ENCODE measurements at places on chromosomes 11 and 22. TPM values are rescaled to one million over a fixed set of nuclear protein-coding genes. Genes with fewer than 3 reads are reported as not detected.

The SLC5A4 gene
- polyA plus RNA-seq: 1.6 TPM

The CHORDC1 gene
- polyA plus RNA-seq: 38.4 TPM

DNA sequence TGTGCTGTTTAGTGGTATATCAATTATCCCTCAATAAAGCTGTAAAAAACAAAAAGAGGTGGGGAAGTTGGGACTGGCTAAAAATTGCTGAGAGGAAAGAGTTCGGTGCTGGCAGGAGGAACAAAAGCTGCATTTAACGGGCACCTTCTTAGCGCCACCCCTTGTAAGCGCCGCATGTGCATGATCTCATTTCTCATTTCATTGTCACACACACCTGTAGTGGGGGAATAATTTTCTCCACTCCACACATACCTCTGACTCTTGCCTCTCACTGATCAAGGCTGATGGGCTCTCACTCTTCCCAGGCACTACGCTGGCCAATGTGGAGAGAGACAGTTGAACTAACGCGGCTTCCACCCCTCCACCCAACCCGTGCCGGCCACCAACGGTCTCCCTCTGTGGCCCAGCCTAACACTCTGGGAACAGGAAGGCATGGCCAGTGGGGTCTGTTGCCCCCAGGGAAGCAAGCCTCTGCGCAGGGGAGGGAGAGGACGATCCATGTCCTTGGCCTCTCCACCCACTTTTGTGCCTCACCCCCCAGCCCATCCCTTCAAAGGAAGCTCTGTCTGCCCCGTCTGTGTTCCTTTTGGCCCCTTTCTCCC lies 186.7 kb upstream of the SYT13 start:
- DNase-seq: no peak

DNA sequence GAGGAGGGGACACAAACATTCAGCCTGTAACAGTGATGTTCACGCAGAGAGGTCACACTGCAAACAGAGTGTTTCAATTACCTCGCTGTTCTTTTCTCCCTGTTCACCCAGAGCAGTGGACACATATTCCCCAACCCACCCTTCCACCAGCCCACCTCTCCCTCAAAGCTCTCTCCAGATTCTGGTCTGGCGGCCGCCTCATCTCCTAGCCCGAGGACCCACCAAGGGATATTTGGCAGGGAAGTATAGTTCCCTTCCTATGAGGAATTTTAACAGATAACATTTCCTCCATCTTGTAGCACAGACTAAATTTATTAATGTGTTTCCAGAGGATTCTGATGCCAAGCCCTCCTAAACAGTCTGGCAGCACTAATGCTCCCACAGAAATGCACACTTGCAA lies 111.0 kb upstream of the LMO1 start:
- DNase-seq: no peak

DNA sequence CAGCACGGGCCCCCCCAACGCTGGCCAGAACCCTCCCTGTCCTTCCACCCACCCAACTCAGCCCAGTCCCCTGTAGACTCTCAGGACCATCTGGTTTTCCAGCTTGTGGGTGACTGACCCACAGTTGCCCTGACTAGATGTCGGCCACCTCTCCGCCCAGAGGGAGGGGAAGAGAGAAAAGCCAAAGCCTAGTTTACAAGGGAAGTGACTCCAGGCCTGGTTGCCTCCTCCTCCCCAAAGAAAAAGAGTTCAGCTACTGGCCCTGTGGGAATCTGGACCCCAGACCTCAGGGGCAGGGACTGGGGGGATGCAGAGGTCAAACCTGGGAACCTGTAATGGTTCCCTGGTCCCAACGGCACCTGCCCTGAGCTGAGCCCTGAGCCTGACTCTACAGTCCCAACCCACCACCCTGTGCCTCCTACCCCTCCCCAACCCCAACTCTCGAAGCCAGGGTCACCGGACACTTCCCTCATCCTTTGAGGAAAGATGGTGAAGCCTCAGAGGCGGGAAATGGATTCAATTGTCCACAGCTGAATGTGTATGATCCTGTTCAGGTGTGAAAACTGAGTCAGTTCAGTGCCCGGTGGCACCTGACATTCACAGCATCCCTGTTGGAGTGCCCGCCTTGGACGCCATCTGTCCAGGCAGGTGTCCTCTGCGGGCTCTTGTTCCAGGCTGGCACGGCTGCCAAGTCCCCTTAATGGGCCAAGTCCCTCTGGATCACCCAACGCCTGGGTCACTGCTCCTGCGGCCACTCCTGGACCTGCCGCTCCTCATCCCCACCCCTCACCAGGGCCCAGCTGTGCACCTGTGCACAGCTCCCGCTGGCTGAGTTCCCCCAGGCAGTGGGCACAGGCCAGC lies 21.0 kb upstream of the WNT7B start:
- no peak for DNase-seq

DNA sequence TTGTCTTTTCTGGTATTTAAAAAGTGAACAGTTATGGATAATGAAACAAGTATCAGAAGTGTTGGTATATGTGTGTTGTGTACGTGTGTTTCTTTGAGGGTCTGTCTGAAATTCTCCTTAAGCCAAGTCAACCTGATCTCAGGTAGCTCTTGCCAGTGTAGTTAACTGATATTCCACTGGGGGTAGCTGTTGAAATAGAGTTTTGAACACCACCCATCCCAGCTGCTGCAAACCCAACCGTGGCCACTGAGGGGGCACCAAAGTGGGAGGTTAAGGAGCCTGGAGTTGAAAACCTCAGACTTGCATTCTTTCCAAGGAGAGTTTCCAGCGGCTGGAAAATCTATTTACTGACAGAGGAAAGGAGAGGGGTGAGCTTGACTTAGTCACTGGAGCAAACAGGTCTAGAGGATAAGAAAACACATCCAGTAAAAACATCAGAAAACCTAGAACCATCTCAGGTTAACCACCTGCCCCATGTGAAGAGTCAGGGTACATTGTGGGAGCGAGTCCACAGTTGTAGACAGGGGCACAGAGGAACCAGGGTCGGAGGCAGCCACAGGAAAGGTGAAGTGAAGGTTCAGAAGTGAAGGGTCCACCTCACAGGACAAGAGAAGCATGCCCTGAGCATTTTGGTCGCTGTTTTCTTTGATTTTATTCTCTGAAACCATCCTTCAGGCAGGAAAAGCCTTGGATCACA lies 8.8 kb upstream of the CUL5 start:
- DNase-seq: no peak

- no peak for DNase-seq
These were observed 33.1 kb downstream of the LARGE1 start for GRCh38 chr22:33887173-33887572.

Measured in forelimb muscle (tissue), 1 donor.